Pancreas (tissue), 10 donors: ENCODE measurements at places on chromosomes 16 and 17. TPM values are rescaled to one million over a fixed set of nuclear protein-coding genes. Genes with fewer than 3 reads are reported as not detected.

DNA sequence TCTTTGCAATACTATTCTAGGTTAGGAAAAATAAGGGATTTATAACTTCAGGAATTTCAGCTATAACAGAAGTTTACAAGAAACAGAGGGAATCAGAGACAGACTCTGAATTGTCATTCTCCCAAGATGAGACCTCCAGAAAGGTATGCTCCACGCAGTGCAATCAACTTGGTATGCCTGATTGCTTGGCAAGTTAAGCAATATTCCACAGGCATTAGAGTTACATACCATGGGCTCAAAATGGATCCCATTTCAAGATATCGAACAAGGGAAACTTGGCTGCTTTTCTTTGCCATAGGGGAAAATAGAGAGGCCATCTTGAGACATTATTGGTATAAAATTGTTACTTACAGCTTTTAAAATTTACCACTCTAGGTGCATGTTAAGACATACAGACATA lies 615.6 kb upstream of the SOX9 start:
- no peaks in the 10 kb centered on the region for H3K27me3 ChIP-seq
- DNase-seq = no peak
- H3K36me3 ChIP-seq = no peaks in the 10 kb centered on the region
- no peak overlapping the region for H3K27ac ChIP-seq
- H3K4me3 ChIP-seq = no peak overlapping the region
- H3K4me1 ChIP-seq = no peaks in the 10 kb centered on the region

DNA sequence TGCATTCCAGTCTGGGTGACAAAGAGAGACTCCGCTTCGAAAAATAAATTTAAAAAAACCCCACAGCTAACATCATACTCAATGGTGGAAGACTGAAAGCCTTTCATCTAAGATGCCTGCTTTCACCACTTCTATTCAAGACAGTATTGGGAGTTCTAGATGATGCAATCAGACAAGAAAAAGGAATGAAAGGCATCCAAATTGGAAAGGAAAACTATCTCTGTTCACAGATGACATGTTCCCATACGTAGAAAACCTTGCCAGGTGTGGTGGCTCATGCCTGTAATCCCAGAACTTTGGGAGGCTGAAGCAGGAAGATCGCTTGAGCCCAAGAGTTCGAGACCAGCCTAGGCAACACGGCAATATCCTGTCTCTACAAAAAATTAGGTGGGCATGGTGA lies 31.1 kb downstream of the RANBP10 start:
- no peak for DNase-seq
- no peaks in the 10 kb centered on the region for H3K27me3 ChIP-seq
- H3K27ac ChIP-seq = no peak overlapping the region
- peaks cover 19% of the 10 kb centered on the region for H3K4me1 ChIP-seq

DNA sequence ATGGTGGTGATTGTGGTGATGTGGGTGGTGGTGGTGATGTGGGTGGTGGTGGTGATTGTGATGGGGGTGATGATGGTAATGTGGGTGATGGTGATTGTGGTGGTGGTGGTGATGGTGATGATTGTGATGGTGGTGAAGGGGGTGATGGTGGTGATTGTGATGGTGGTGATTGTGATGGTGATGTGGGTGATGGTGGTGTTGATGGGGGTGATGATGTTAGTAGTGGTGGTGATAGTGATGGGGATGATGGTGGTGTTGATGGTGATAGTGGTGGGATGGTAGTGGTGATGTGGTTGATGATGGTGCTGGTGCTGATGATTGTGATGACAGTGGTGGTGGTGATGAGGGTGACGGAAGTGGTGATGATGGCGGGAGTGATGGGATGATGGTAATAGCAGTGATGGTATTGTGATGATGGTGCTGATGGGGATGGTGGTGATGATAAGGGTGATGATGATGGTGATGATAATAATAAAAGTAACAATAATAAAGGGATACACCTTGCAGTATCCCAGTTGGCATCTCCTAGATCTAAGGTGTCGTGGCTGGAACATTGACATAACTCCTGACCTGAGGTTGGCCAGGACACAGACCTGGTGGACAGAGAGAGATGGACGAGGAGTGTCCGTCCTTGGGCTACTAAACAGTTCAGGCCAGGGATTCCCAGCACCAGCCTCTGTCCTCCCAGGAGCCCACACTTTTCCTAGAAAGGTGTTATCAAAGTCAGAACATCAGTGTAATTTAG lies 344.5 kb downstream of the SEC14L1 start:
- H3K4me1 ChIP-seq = no peaks in the 10 kb centered on the region
- no peak overlapping the region for H3K27ac ChIP-seq
- no peaks in the 10 kb centered on the region for H3K27me3 ChIP-seq

- DNase-seq = no peak
- no peaks in the 10 kb centered on the region for H3K27me3 ChIP-seq
- no peaks in the 10 kb centered on the region for H3K36me3 ChIP-seq
- H3K4me1 ChIP-seq = no peaks in the 10 kb centered on the region
- H3K4me3 ChIP-seq = no peak overlapping the region
Observed at GRCh38 chr17:80212511-80212910, 7.6 kb downstream of the SGSH start.

- H3K36me3 ChIP-seq = peaks cover 2% of the 10 kb centered on the region
- H3K27me3 ChIP-seq = no peaks in the 10 kb centered on the region
Observed at GRCh38 chr17:17275971-17276370, 5.1 kb downstream of the COPS3 start.

GRCh38 chr16:15073101-15073500 lies 17.2 kb upstream of the NTAN1 start:
- no peak for DNase-seq
- H3K27me3 ChIP-seq = no peaks in the 10 kb centered on the region
- H3K4me1 ChIP-seq = no peaks in the 10 kb centered on the region
- no peak overlapping the region for H3K27ac ChIP-seq

DNA sequence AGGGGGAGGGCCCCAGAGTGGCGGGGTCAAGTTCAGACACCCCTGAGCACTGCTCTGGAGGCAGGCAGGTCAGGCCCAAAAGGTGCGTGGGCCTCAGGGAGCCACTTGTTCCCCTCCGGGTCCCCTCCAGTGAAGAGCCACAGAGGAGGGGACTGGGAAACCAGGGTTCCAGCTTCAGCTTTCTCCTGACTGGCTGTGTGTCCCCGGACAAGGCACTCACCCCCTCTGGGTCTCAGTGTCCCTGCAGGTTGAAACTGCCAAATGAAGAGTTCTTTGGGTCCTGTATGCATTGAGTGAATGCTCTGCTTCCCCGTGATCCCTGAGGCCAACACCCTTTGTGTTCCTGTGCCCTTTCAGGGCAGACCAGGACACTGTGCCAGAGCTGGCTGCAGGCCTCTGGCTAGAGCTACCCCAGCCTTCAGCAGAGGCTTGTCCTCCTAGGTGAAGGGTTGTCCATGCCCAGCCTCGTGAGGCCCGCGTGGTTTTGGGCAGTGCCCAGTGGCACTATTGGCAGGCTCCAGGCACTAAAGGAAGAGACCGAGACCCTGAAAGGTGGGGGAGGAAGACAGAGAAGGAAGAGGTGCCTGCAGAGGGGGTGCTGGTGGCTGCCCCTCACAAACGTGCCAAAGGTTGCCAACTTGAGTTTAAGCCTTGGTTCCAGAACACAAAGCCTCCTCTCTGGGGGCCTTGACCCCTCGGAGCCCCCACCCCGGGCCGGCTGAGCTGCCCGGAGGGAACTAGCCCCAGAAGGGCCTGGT lies 13.3 kb upstream of the WNT3 start:
- no peak overlapping the region for H3K27ac ChIP-seq
- H3K4me3 ChIP-seq = no peak overlapping the region
- no peaks in the 10 kb centered on the region for H3K27me3 ChIP-seq
- DNase-seq = no peak

PRDM7 gene
- not detected for total RNA-seq

NKD1 gene
- 3.9 TPM for total RNA-seq

CACNG5 gene
- 0.43 TPM for total RNA-seq
